Anterior cingulate cortex (tissue), 58 donors: ENCODE measurements at places on chromosomes 2 and 18.

- no peak for DNase-seq
Measured at GRCh38 chr2:151553-152334, 105.4 kb upstream of the FAM110C start.

DNA sequence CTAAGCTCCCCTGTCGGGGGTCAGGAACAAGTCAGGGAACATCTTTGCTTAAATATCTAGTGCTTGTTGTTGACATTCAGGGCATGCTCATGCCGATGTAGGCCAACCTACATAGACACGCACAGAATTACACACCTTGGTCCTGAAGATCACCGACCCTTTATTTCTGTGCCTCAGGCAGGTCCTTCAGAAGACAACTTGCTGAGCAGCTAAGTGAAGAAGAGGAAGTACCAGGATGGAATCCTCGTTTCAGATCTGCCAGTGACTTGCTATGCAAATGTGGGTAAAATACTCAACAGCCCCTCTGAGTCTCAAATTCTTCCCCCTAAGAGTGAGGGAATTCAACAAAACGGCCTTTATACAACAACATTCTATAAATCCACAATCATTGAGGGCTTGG is 494.7 kb downstream of the BCL11A start:
- DNase-seq = no peak

DNA sequence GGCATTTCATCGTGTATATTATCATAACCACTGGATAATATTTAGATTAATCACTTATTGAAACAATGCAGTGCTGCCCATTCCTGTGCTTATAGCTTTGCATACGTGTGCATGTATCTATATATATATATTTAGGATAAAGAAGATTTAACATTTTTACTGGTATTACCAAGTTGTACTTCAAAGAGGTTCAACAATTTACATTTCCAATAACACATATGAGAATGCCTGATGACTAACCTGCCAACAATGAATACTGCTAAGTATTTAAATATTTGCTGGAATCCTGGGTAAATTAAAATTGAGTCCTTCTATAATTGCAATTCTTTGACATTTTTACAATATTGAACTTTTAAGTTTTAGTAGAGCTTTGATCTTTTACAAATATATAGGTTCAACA is 111.4 kb downstream of the SLC39A10 start:
- no peak for DNase-seq

GRCh38 chr2:158464426-158465281 is 7.9 kb downstream of the PKP4 start:
- DNase-seq = no peak

DNA sequence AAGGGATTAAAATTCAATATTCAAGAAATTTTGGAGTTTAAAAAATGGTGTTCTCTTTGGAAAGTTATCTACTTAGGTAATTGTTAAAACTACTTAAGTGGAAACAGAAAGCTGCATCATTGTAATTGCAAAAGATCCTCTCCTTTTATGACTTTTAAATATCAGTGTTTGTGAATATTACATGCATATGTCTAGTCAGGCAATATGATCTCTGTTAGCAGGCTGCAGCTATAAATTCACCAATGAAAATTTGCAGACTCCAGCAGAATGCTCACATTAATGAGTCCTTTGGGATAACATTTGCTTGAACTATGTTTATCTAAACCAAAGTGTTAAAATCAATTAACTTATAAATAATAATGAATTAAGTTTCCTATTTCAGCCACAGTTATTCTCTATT is 59.2 kb upstream of the CSRNP3 start:
- no peak for DNase-seq

- DNase-seq = no peak
Measured at GRCh38 chr2:41892476-41892875, 155.3 kb upstream of the PKDCC start.

GRCh38 chr2:190714958-190715357 is 66.1 kb downstream of the NAB1 start:
- DNase-seq = no peak

GRCh38 chr2:64359171-64359891 is 94.6 kb upstream of the LGALSL start:
- no peak for DNase-seq
